Activated CD4-positive, alpha-beta memory T cell treated with anti-CD3 and anti-CD28 coated beads for 36 hours (primary cell): ENCODE measurements at places on chromosomes 3 and 15. TPM values are rescaled to one million over a fixed set of nuclear protein-coding genes. Genes with fewer than 3 reads are reported as not detected.

Gene GABRA5
- total RNA-seq, result not detected

Gene PRICKLE2
- total RNA-seq, result not detected

Gene AMIGO3
- total RNA-seq, result not detected

Gene CRTAP
- 57.6 TPM for total RNA-seq

Gene MST1
- total RNA-seq, result 8.2 TPM

Gene GPR149
- total RNA-seq, result not detected

Gene ZDHHC23
- 5.4 TPM for total RNA-seq

Gene ROPN1
- not detected for total RNA-seq

Gene HDAC11
- total RNA-seq, result 4.3 TPM

Gene TRIM42
- not detected for total RNA-seq

Gene MYL3
- not detected for total RNA-seq

Gene ERICH6
- not detected for total RNA-seq

Gene MCF2L2
- 3.9 TPM for total RNA-seq

Gene FBXW12
- not detected for total RNA-seq

Gene EFCAB12
- total RNA-seq, result 0.45 TPM

Gene CELF6
- 0.19 TPM for total RNA-seq

Gene SLC6A1
- total RNA-seq, result not detected

Gene PRSS50
- total RNA-seq, result not detected

Gene MINAR1
- 0.29 TPM for total RNA-seq

Gene MESP2
- not detected for total RNA-seq

Gene IL17RC
- total RNA-seq, result 0.46 TPM

Gene CCDC54
- not detected for total RNA-seq

Gene NRG4
- total RNA-seq, result not detected

Gene C15orf40
- total RNA-seq, result 21.8 TPM

Gene RHCG
- total RNA-seq, result not detected

Gene FILIP1L
- 0.10 TPM for total RNA-seq

Gene TUSC7
- total RNA-seq, result not detected

Gene GOLGA6L10
- 1.3 TPM for total RNA-seq

Gene P2RY13
- not detected for total RNA-seq

Gene LRRN1
- 0.17 TPM for total RNA-seq

Gene TRPM1
- not detected for total RNA-seq

Gene SMCO1
- total RNA-seq, result not detected

Gene FEZF2
- not detected for total RNA-seq

Gene RPL39L
- total RNA-seq, result 22.5 TPM

Gene C3orf80
- total RNA-seq, result not detected

Gene PDCD10
- 75.4 TPM for total RNA-seq

Gene SOX14
- total RNA-seq, result not detected

Gene LRRC49
- total RNA-seq, result 0.46 TPM

Gene GOLGA8G
- not detected for total RNA-seq

Gene FOXB1
- 2.0 TPM for total RNA-seq

Gene THBS1
- 1.8 TPM for total RNA-seq

Gene SERPINI1
- 2.3 TPM for total RNA-seq

Gene STARD9
- 3.8 TPM for total RNA-seq

Gene SKOR1
- 0.12 TPM for total RNA-seq

Gene SUSD5
- total RNA-seq, result not detected

Gene XIRP1
- total RNA-seq, result 1.3 TPM
